ENCODE measurements at places on chromosomes 4 and X. TPM values are rescaled to one million over a fixed set of nuclear protein-coding genes. Genes with fewer than 3 reads are reported as not detected.

DNA sequence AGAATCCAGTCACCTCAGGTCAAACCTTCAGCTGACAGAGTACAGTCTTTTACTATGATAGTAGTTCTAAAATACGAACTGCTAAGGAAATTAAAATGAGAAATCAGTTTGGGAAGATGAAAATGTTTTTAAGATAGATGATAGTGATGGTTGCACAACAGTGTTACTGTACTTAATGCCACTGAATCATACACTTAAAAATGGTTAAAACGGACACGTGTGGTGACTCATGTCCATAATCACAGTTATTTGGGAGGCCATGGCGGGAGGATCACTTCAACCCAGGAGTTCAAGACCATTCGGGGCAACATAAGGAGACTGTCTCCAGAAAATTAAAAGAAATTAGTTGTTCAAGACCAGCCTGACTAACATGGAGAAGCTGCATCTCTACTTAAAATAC is 41.4 kb downstream of the ABHD18 start:
- DNase-seq: no peak

- no peak for DNase-seq
These were observed 884 bp downstream of the HEPH start for GRCh38 chrX:66164931-66165330.

DNA sequence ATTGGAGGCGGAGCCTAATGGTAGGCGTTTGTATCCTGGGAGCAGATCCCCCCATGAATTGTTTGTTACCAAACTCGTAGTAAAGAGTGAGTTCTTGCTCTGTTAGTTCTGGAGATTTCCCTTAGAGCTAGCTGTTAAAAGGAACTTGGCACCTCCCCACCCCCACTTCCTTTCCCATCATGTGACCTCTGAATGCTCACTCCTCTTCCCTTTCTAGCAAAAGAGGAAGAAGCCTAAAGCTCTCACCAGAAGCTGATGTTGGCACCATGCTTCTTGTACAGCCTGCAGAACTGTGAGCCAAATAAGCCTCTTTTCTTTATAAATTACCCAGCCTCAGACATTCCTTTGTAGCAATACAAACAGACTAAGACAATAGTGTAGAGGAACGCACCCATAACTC is 13.8 kb upstream of the ATOH1 start:
- no peak for DNase-seq

DNA sequence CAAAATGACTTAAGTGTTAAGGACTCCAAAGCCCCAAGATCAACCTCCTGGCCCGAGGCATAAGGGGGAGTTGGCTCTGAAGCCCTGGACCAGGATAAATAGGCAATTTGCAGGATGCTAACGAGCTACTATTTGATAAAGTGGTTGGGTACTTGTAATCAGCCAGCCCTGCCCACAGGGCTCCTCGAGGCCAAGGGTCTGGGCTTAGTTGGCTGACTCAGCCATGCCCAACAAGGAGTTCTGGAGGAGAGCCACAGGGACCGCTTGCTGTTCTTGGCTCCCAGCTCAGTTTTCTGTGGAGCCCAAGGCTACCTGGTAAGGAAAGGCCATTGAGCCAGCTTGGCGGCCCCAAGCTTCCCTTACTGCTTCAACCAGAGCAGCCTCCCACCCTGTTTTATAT is 7.8 kb downstream of the HMGB3 start:
- no peak for DNase-seq

DNA sequence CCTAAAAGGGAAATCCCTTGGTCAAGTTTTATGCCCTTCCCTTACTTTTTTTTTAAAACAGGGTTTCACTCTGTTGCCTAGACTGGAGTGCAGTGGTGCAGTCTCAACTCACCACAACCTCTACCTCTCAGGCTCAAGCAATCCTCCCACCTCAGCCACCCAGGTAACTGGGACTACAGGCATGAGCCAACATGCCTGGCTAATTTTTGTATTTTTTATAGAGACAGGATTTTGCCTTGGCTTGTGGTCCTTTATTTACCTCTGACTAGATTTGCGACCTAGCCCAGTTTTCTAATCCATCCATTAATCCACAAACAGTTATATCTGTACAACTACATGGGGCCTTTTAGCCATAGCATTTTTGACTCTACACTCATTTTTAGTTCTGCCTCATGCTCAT is 23.7 kb downstream of the CDS1 start:
- no peak for DNase-seq

ADH6 gene
- total RNA-seq: 1.9 TPM

PRDM8 gene
- 0.38 TPM for total RNA-seq

BEX2 gene
- 42.0 TPM for total RNA-seq
